ENCODE measurements at places on chromosomes 7 and 10. TPM values are rescaled to one million over a fixed set of nuclear protein-coding genes. Genes with fewer than 3 reads are reported as not detected.

MPP7 gene
- 2.0 TPM for total RNA-seq

ZFYVE27 gene
- total RNA-seq: 12.3 TPM

GRCh38 chr7:154985230-154985629 is 17.7 kb downstream of the PAXIP1 start:
- DNase-seq: no peak

DNA sequence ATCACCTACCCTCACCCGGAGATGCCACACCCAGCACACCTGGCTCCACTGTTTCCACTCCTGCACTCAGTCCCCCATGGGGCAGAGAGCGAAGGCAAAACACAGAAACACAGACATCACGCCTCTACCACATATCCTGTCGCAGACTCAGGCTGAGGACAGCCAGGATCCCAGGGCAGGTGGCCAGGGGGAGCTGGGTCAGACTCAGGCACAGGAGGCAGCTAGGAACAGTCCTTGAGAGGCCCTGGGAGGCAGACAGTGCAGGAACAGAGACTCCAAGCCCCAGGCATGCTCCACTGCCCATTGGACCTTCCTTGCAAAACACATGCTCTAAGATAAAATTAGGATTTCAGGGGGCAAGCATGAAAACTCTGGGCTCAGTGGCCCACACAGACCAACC is 154.4 kb upstream of the C7orf33 start:
- no peak for DNase-seq

- no peak for DNase-seq
Measured at GRCh38 chr7:21550821-21551531, 8.1 kb downstream of the DNAH11 start.

GRCh38 chr7:97016381-97017191 is 8.0 kb downstream of the DLX5 start:
- DNase-seq: peak; percentile 71

DNA sequence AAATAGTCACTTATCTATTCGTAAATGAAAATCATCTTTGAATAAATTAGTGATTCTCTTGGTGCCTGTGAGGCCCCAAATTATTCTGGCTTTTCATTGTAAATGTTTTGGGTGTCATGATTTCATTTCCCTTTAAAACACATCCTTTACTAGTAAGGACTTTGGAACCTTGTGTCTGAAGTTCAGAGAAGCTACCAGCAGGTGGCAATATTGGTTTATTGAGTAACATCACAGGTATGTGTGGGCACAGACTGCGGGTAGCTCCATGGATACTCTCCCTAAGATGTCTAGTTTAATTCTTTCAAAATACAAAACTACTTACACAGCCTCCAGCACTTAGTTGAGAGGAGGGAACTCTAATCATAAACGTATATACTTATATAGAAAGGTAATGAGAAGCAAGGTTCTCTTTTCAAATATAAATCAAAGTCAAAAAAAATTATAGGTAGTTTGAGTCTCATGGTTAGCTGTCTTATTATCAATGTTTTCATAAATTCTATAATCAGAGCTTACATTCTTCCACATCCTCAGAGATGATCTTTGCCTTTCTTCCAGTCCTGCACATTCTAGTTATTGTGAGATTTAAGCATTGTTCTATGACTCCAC is 449.6 kb downstream of the GRM8 start:
- DNase-seq: peak; percentile 58
